ENCODE measurements at places on chromosomes 4 and X. TPM values are rescaled to one million over a fixed set of nuclear protein-coding genes. Genes with fewer than 3 reads are reported as not detected.
A peak's percentile ranks its signal among the peaks of the same experiment; 100 is the strongest.

Gene SPANXN4
- total RNA-seq: not detected

Gene XG
- total RNA-seq: 4.5 TPM

Gene PNMA6F
- not detected for total RNA-seq

Gene CSN1S1
- not detected for total RNA-seq

DNA sequence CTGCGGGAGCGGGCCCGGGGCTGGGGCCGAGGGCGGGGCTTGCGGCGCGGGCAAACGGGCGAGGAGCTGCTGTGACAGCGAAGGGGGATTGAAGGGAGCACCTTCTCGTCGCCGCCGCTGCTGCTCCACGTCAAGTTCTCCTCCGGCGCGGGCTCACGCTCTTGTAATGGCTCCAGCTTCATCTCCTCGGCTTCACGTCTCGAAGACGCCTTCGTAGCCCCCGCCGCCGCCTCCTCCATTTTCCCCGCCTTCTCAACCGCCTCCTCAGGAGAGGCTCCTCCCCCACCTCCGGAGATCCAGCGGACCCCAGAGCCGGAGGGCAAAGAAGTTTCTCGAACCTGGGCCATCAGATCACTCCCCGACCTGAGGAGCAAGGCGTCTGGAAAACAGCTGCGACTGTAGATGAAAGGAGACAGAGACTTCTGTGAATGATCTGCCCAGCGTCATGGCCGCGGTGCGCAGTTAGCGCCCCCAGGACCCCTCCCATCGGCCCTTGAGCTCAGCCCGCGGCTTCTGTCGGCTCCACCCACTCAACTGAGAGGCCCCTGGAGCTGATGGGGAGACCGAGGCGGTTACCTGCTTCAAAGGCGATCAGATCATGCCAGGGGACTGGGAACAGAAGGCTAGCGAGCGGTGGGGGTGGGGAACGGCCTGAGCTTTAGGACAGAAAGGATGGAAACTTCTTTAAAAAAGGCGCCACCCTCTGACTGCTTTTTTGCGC, 895 bp downstream of the USP51 start:
- no peak for DNase-seq

GRCh38 chrX:137575596-137576255, 9.8 kb downstream of the ZIC3 start:
- DNase-seq: no peak

GRCh38 chrX:29662101-29662500, 553.3 kb upstream of the MAGEB2 start:
- DNase-seq: peak; percentile 81

GRCh38 chr4:10015140-10015753, 6.0 kb downstream of the SLC2A9 start:
- no peak for DNase-seq

DNA sequence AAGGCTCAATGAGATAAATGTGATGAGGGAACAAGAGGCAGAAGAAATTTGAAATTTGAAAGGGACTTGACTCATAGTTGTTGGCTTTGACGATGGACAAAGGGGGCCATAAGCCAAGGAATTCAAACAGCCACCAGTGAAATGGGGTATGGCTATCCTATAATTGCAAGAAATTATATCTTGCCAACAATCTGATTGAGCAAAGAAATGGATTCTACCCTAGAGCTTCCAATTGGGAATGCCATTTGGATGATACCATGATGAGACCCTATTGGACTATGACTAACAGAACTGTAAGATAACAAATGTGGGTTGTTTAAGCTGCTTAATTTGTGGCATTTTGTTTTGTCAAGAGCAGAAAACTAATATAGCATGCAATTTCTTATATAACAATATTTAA, 270.1 kb upstream of the ARSJ start:
- DNase-seq: no peak

- DNase-seq: peak; percentile 87
Measured at GRCh38 chr4:80173401-80173800, 23.9 kb upstream of the PRDM8 start.

DNA sequence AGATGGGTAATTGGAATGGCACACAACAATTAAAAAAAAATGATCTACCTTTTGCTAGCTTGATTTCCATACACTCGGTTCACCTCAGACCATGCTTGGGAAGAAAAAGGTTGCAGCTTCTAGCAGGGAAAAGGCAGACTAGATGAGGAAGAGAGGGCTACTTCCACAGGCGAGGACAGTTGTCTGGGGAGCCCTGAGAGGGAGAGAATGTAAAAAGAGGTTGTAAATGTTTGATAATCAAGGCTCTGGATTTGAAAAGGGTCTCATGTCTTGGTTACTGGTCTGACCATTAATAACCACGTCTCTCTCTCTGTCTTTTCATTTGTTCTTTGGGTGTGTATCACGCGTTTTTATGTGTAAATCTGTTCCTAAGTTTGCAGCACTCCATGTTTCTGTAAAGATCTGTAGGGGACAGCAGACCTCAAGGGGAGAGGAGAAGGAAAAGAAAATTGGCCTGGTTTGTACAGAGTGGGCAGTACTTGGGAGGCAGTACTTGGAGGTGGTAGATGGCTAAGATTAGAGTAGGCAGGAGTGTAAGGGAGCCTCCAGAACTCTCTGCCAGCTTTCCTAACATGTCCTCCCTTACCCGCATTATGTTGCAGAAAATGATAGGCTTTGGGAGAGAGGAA, 750 bp downstream of the ARMCX5 start:
- DNase-seq: peak; percentile 10

Data from mammary epithelial cell (primary cell).